ENCODE measurements at places on chromosomes 7 and 10.

DNA sequence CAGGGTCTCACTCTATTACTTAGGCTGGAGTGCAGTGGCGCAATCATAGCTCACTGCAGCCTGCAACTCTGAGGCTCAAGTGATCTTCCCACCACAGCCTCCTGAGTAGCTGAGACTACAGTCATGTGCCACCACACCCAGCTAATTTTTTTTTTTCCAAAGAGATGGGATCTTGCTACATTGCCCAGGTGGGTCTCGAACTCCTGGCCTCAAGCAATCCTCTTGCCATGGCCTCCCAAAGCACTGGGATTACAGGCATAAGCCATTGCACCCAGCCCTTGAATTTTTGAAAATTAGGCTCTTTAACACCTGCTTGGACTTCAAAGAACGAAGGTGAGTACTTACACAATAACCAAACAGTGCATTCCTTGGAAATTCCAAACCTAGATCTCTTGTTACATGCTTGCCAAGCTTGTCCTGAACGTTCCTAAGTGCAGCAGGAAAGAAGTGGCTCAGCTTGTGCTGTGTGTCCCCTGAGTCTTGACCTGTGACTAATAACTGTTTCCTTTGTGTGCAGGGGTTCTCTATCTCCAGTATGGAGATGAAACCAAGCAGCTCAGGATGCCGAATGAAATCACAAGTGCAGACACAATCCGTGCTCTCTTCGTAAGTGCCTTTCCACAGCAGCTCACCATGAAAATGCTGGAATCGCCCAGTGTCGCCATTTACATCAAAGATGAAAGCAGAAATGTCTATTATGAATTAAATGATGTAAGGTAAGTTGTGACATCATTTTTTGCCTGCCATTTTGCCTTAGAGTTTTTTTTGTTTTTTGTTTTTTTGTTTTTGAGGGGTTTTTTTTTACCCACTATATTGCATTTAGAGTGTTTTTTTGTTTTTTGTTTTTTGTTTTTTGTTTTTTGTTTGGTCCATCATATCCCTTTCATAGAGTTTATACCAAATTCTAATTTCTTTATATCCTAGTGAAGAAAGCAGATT lies 223.8 kb downstream of the KIAA1217 start:
- no peak for DNase-seq

GRCh38 chr10:51862149-51862548 lies 162.8 kb upstream of the CSTF2T start:
- DNase-seq, result no peak

DNA sequence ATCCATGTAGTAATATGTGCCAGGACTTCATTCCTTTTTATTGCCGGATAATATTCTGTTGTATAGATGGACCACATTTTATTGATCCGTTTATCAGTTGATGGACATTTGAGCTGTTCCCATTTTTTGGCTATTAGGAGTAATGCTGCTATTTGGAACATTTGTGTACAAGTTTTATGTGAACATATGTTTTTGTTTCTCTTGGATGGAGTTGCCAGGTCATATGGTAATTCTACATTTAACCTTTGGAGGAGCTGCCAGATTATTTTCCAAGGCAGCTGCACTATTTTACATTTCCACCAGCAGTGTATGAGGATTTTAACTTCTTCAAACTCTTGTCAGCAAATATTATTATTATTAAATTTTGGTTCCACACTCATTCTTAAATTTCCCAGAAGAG lies 59.2 kb downstream of the C10orf90 start:
- no peak for DNase-seq

DNA sequence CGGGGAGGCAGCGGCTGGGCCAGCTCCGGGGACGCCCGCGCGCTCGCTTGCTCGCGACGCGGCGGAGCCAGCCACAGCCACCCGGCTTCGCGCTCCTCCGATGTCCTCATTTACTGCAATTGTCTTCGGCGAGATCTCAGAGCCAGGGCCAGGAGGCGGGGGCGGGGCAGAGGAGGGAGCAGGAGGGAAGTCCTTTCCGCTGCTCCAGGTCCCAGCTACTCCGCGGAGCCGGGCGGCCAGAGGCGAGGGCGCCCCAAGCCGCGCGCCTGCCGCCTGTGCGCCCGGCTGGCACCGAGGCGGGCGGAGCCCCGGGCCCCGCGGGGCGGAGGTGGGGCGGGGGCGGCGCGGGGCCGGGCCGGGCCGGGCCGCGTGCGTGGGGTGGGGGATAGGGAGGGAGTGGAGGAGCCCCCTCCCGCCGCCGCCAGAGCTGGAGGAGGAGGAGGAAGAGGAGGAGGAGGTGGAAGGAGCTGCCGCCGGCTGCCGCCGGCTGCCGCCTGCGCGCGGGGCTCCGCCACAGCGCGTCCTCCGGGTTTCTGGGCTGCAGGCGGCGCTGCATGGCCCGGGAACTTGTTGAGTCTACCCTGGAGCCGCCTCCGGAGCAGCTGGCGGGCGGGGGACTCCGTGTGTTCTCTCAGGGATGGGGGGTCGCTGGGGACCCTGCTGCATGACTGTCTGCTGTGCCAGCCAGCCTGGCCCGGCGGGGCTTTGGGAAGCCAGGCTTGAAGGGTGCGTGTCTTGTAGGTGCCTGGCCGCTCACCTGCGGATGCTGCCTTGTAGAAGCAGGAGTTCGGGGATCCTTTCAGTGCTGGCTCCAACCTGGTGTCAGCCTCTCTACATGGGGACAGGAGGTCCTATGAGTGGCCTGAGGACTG lies at the start of gene INSYN2A:
TSS of gene INSYN2A (minus strand) at position 310 of the 872 bp plus-strand sequence. CDS start 20,196 bp downstream, outside the sequence.
- no peak for DNase-seq

DNA sequence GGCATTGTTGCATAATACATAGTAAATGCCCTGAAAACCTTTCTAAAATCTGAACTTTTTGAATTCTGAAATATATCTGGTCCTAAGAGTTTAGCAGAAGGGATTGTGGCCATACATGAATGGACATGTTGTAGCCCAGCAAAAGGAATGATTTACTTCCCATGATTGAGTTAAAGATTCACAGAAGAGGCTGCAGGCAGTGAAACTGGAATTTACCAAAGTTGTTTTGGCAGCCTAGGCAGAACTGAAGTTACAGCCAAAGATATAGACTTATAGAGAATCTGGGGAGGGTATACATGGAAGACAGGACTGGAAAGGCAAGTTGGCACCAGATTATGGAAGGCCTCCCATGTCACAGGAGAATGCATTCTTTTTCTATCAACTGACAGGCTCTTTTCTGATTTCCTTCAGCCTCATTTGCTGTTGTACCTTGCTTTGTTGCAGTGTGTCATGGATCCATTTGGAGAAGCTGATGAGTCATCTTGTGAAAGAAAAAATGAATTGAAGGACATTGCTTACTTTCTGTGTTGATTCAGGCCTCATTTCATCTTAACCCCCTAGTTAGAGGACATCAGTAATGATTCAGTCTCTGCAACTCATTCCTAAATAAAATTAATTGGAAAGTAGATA lies 356.2 kb upstream of the LRGUK start:
- no peak for DNase-seq

DNA sequence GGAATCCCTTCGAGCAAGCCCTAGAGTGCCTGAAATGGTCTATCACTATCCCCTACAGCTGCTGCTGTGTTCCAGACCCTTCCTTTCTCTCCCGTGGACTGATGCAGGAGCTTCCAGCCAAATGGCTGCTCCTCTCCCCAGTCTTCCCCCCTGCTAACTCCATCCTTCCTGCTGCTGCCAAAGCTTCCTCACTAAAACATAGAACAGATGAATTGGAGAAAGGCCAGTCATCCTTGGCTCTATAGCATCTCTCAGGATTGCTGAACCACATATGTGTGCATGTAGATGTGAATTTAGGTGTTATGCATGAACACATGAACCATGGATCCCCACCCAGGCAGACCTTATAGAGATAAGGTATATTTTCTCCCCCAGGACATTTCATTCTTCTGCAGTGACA lies 60.7 kb downstream of the GPR26 start:
- no peak for DNase-seq

Measured in activated T-helper 1 cell treated with Interleukin-2 at 50 U/mL for 16 hours (primary cell).